ENCODE measurements at places on chromosomes 4 and X.
A peak's percentile ranks its signal among the peaks of the same experiment; 100 is the strongest.

GRCh38 chrX:153412746-153413720 lies 1.8 kb downstream of the ZFP92 start:
- DNase-seq = no peak

- DNase-seq = no peak
Measured at GRCh38 chr4:121738780-121739535, 26.0 kb downstream of the SMIM43 start.

DNA sequence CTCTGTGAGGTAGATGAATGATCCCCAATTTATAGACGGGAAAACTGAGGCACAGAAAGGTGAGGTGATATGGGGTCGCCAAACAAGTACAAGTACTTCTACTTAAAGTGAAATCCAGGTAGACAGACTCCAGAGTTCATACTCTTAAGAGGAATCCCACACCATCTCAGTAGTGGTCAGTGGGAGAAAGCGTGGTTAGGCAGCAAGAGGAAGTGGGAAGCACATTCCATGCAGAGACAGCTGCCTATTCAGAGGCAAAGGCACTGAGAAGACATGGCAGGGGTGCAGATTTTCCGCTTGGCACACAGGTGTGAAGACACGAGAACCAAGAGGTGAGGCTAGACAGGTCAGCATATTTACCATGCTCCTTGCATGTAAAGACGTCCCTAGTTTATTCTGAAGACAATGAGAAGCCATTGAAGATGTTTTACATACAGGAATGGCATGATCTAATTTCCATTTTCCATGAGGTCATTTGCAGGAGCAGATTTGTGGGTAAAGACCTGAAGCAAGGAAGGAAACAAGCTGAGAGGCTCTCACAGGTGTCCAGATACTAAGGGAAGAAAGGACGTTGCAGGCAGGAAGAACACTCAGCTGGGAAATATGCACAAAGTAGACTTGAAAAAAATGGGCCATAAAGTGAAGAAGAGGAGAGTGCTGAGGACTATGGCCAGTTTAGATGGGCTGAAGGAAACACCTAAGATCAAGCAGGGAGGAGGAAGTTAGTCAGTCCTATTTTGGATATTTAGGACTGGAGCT lies 17.3 kb upstream of the CLNK start:
- DNase-seq = no peak

DNA sequence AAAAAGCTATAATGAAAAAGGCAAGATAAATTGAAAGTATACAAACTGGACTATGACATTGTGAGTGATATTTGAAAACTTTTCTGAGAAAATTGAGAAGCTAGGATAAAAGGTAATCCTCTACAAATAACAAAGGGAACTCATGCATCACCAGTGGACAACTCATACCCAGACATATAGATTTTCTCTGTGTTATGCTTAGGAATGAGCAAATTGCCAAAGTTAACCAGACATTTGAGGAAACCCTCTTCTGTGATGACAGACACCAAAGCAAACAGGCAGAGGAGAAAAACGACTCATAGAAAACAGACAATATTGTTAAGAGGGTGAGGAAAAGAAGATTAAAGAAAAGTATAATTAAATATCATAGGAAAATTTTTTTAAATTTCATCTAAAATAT lies 186.5 kb downstream of the MAB21L2 start:
- no peak for DNase-seq

DNA sequence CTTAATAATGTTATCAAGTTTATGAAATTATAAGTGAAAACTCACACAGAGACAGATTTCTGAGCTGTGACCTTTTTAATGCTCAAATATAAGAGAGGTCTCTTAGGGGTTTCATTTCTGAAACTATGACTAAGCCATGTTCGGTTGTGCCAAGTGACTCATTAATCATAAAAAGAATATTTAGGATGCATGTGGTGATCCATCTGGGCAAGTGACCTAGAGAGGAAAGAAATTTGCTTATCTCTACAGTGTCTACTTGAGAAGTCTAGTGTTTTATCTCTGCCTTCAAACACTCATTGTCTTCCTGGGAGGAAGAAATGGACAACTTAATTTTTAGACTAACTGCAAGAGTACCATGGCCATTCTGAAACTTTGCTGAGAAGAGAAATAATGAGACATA lies 545.3 kb upstream of the GRID2 start:
- no peak for DNase-seq

GRCh38 chr4:138952411-138952810 lies 63.2 kb upstream of the NOCT start:
- DNase-seq = no peak

GRCh38 chr4:13829457-13829856 lies 201.9 kb upstream of the BOD1L1 start:
- no peak for DNase-seq

- DNase-seq = no peak
Measured at GRCh38 chrX:150574559-150575418, 6.4 kb downstream of the MTM1 start.

GRCh38 chrX:66163447-66163846 lies 600 bp upstream of the HEPH start:
- DNase-seq = no peak

DNA sequence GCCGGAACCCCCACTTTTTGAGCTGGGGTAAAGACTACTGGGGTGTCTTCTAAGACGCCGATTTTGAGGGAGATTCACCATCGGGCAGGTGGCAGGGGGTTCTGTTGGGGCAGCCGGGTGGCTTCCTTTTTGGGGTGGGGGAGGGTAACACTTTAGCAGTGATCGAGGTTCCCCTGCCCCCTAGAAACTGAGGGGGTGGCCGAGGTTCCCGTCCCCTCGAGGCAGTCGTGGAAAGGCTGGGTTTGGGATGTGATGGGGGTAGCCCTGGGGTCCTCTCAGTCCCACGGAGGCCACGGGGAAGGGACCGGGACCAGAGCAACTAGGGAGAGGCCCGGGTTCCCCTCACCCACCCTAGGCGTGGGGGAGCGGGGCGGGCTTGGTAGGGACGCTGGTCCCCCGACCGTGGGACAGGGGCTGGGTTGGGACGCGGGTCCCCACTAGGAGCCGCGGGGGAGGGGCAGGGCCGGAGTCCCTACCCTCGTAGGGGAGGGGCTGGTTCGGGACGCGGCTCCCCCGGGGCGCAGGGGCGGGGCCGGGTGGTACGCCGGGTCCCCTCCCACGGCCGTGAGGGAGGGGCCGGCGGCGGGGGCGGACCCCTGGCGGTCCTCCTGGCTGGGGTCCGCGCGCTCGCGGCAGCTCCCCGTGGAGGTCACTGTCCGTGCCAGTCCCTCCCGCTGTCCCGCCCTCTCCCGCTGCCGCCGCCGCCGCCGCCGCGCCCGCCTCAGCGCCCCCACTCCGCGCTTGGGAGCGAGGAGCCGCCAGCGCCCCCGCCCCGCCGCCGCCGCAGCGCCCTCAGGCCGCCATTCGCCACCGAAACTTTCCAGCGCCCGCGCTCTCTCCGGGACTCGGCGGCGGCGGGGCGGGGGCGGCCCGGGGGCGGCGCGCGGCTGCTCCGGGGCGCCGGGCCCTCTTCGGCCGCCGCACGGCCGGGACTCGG lies at the start of gene TBL1X:
Gene TBL1X (plus strand): TSS at position 624 of the 937 bp plus-strand sequence. CDS start 188,529 bp downstream, outside the sequence.
- DNase-seq = peak; percentile 42

GRCh38 chr4:85498068-85498733 lies 23.3 kb downstream of the ARHGAP24 start:
- no peak for DNase-seq

GRCh38 chr4:10569491-10569890 lies 112.3 kb upstream of the ZNF518B start:
- no peak for DNase-seq

DNA sequence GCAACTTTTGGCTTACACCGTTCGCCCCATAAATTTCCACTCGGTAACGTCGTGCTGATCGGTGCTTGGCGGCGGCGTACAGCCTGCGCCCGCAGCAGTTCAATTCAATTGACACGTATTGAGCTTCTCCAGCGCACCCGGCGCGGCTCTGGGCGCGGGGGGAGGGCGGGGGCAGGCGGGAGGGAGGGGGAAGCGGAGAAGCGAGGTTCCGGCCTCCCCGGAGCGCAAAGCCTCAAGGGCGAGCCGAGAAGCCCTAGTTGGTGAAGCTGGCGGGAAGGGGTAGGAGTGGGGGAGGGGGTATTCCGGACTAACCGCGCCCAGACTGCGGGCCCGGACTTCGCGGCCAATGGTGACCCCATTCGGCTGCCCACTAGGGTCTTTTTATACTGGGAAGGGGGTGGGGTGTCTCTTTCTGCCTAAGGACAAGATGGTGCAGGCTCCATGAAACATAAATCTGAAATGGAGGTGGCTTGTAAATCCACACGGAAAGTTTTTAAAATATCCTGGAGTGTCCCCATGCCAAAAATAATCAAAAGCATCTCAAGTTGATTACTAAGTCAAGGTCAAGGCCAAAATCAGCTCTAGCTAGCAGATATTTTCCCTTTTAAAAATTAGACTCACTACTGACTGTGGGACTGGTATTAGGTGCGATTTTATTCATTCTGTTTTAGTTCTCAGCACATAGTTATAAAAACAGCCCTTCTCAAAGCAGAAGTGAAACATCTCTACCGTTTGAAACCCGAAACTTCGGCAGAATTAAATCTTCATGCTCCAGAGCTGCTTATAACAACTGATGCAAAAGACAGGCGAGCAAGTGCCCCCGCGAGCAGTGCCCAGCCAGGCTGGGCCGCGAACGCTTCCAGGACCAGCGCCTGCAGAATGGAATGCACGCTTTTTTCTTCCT lies 1.5 kb upstream of the BCOR start:
- DNase-seq = no peak

- DNase-seq = peak; percentile 51
Measured at GRCh38 chr4:40055511-40055862, 1.2 kb upstream of the N4BP2 start.

DNA sequence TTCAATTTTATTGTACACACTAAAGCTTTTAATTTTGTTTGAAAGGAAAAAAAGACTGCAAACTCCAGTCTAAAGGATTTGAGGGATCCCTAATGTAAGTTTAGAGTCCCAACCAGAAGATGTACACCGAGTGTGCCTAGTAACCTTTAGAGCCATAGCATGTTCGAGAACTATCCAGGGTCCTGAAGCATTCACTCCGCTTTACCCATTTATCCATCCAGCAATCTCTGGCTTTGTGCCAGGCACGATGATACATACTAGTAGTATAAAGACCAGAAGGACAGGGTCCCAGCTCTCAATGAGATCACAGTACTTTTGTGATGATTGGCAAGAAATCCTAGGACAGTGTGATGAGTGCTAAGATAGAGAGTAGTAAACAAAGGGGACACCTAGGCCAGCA lies 168.7 kb downstream of the STK32B start:
- no peak for DNase-seq

DNA sequence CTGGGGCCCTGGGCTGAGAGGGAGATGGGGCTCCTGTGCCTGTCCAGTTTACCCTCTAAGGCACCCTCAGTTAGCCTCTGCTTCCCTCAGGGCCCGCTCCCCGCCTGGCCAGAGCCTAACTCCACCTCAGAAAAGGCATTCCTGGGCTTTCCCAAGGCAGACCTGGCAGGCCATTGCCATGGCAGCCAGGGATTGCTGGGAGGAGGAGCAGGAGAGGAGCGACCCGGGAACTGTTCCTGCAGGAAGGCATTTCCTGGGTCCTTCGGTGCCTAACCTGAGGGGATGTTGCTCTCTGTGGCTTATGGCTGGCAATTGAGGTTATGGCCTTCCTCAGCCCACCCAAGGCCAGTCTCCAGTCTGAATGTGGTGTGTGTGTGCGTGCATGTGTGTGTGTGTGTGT lies 131.3 kb downstream of the PJA1 start:
- no peak for DNase-seq

GRCh38 chr4:151169223-151169622 lies 69.8 kb downstream of the RPS3A start:
- no peak for DNase-seq

GRCh38 chr4:82930848-82931755 lies 30.6 kb downstream of the THAP9 start:
- no peak for DNase-seq

- DNase-seq = no peak
Measured at GRCh38 chr4:40621592-40622512, 7.8 kb downstream of the RBM47 start.

GRCh38 chr4:129926936-129927335 lies 831.0 kb downstream of the C4orf33 start:
- DNase-seq = no peak

DNA sequence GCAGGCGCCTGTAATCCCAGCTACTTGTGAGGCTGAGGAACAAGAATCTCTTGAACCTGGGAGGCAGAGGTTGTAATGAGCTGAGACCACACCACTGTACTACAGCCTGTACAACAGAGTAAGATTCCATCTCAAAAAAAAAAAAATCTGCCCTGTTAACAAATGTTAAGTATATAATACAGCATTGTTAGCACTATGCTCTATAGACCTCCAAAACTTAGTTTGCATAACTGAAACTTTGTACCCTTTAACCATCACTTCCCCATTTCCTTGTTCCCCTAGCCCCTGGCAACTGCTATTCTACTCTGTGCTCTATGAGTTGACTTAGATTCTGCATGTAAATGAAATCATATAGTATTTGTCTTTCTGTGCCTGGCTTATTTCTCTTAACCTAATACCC lies 76.7 kb downstream of the TAB3 start:
- no peak for DNase-seq

DNA sequence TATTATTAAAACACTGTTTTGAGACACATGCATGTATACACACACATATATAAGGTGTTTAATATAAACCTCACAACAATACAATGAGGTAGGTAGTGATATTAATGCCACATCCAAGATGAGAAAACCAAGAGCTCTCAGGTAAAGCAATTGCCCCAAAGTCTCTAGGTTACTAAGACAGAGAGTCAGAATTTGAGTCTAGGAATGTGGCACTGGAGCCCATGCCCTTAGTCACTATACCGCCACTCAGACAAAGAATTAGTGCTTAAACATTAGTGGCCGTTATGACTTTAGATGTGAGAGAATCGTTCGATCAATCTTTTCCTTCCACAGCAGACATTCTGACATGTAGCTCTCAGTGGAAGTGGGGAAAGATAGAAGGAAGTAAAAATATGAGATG lies 108.2 kb upstream of the ACSL4 start:
- DNase-seq = no peak

GRCh38 chr4:128859887-128860677 lies 50.6 kb downstream of the JADE1 start:
- DNase-seq = no peak

GRCh38 chr4:67020438-67020797 lies 524.9 kb downstream of the CENPC start:
- no peak for DNase-seq
